ENCODE measurements at places on chromosomes 11 and 22.

- DNase-seq = no peak
Measured at GRCh38 chr11:121996574-121996973, 119.4 kb downstream of the BLID start.

- DNase-seq = no peak
Measured at GRCh38 chr11:105968021-105968697, 53.9 kb downstream of the MSANTD4 start.

DNA sequence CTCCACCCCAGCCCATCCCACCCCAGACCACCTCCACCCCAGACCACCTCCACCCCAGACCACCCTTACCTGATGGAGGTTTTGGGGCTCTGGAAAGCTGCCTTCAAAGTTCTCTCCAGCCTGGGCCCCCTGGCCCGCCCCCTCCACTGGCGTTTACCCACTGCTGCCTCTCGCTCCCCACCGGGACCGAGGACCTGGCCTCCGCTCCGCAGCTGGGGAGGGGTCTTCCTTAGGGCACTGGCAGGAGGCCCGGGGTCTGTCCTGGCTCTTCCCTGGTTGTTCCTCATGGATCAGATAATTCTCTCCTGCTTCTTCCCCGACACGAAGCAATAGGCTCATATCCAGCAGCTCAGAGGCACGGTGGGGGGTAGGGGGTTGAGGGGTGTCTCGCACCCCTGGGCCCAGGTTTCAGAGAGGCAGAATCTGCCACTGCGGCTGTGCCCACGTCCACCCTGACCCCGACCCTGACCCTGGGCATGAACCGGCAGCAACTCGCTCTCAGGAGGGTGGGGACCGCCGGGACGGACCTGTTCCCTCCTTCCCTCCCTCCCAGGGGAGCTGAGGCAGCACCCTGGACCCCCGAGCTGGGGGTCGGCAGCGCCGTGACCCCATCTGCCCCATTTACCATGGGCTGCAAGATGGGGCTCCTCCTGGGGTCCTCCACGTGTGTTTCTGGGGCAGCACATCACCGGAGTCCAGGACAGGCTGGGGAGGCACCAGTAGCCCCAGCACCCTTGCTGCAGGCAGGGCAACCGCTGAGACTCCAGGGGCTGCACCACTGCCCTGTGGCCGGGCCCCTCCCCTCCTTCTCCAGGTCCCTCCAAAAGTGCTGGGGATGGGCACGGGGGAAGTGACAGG, 12.9 kb downstream of the KRTAP5-5 start:
- no peak for DNase-seq

GRCh38 chr11:87722756-87723565, 452.3 kb downstream of the RAB38 start:
- no peak for DNase-seq

DNA sequence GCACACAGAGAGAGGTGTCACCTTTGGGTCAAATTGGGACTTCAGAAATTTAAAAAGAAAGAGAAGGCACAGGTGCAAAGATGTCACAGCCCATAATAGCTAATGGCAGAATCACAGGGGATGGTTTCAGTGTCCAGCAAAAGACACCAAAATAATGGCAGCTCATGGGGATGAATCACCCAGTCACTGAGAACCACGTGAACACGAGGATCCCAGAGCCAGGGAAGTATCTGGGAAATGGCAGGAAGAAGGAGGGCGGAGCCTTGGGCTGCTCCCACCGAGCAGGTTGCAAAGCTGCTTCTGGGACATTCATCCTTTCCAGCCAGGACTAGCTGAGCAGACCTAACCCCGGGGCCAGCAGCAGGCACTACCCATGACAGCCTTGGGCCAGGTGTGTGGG, 45.6 kb downstream of the TRMU start:
- no peak for DNase-seq

GRCh38 chr11:72779495-72780128, 14.2 kb downstream of the STARD10 start:
- DNase-seq = no peak

- DNase-seq = no peak
Measured at GRCh38 chr22:17869285-17870096, 95.2 kb upstream of the BID start.
